Daoy (cell line): ENCODE measurements at places on chromosomes 13 and 19. TPM values are rescaled to one million over a fixed set of nuclear protein-coding genes. Genes with fewer than 3 reads are reported as not detected.

GRCh38 chr13:21741396-21741979, 70.6 kb downstream of the FGF9 start:
- no peak for DNase-seq

- no peak for DNase-seq
Observed at GRCh38 chr19:7272856-7273578, 21.2 kb downstream of the INSR start.

- DNase-seq, result no peak
Observed at GRCh38 chr13:36567485-36567884, 106.3 kb upstream of the SERTM1 start.

DNA sequence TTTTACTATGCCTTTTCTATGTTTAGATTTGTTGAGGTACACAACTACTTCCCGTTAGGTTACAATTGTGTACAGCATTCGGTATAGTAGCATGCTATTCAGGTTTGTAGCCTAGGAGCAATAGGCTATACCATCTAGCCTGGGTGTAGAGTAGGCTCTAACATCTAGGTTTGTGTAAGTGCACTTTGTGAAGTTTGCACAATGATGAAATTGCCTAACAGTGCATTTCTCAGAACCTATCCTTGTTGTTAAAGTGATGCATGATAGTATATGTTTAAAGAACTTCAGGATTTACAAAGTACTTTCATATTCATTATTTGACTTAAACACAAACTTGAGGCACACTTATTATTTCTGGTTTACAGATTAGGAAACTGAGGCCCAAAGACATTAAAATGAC, 11.5 kb upstream of the SERPINE3 start:
- no peak for DNase-seq

GRCh38 chr19:48616041-48616436, 1.2 kb upstream of the FAM83E start:
- DNase-seq, result no peak

DNA sequence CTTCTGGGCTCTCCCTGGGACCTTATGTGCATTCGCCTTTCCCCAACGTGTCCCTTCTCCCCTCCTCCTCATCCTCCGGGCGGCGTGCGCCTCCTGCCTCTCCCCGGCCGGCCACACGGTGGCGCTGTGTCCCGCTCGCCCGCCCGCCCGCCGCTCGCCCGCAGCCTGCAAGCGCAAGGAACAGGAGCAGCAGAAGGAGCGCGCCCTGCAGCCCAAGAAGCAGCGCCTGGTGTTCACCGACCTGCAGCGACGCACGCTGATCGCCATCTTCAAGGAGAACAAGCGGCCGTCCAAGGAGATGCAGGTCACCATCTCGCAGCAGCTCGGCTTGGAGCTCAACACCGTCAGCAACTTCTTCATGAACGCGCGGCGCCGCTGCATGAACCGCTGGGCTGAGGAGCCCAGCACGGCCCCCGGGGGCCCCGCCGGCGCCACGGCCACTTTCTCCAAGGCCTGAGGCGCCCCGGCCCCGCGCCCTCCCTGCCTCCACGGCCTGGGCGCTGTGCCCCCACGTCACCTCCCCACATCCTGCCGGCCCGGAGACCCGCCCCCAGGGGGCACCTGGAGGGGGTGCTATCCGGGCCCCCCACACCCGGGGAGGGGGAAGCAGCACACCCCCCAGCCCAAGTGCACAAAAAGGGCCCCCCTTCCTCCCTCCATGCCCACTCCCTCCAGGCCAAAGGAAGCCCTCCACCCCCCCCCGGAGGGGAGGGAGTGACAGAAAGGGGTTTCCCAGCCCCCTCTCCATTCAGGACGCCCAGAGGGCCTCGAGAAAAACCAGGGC, 21.9 kb downstream of the ONECUT3 start:
- DNase-seq, result no peak

DNA sequence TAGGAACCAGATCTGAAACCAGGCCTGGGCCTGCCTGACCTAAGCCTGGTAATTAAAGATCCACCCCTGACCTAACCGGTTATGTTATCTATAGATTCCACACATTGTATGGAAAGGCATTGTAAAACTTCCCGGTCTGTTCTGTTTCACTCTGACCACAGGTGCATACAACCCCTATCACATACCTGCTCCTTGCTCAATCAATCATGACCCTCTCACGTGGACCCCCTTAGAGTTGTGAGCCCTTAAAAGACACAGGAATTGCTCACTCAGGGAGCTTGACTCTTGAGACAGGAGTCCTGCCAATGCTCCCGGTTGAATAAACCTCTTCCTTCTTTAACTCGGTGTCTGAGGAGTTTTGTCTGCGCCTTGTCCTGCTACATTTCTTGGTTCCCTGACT, 27.3 kb upstream of the ZNF562 start:
- no peak for DNase-seq

- no peak for DNase-seq
Observed at GRCh38 chr19:1267477-1268225, 1.5 kb upstream of the CIRBP start.

- peak; percentile 82 for DNase-seq
Observed at GRCh38 chr13:102128216-102128810, 273.5 kb downstream of the FGF14 start.

Gene CILP2
- total RNA-seq, result 0.40 and 1.0 TPM in 2 replicates

- DNase-seq, result no peak
Observed at GRCh38 chr19:29476528-29476927, 49.3 kb upstream of the VSTM2B start.

GRCh38 chr13:28137596-28137995, 749 bp upstream of the PAN3 start:
- no peak for DNase-seq

DNA sequence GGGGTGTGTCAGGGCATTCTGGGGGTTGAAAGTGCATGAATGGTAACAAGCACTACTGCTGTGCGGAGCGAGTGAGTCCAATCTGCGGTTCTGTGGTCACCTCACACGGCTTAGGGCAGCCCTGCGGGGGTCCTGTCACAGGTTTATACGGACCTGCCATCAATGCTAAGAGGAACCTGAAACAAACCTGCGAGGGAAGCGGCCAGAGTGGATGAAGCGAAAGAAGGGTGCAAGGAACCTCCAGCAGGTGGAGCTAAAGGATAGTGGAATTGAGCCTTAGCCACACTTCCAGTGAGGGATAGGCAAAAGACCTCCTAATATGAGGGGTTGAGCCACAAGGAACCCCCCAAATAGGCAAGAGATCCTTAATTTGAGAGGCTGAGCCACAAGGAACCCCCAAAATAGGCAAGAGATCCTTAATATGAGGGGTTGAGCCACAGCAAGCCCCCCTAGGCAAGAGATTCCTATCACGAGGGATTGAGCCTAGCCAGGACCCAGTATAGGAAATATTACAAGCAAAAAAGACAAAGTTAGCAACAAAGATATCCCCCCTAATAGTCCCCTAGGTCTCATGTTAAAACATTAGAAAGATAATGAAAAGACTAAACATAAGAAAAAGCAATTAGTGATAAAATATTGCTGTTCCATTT, 6.3 kb upstream of the ZNF69 start:
- DNase-seq, result peak; percentile 68

DNA sequence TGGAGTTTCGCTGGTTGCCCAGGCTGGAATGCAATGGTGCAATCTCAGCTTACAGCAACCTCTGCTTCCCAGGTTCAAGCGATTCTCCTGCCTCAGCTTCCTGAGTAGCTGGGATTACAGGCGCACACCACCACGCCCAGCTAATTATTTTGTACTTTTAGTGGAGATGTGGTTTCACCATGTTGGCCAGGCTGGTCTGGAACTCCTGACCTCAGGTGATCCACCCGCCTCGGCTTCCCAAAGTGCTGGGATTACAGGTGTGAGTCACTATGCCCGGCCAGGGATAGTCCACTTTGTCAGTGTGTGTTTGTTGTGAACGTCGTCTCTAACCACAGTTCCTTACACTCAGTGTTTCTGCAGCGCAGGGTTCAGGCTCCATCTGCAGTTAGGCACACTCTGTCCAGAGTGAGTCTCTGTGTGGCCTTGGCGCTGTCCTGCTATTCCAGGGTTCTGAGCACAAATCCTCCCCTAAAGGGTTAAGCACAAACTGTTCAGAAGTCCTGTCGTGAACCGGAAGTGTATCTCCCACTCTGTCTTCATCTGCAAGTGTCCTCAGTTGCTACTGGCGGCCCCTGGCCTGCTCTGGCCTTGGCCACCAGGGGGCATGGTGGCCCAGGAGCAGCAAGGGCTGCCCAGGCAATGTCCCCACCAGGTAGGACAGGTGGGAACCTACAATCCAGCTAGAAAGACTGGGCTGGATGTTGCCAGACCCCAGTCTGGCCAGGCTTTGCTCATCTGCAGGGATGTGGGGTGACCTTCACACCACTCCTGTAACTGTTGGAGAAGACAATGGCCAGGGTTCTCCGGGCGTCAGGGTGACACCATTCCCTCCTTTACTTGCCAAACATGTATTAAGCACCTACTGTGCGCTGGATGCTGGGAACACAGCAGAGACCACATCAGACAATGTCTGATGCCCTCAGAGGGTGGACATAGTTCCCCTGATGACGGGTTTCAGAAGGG, 38.8 kb upstream of the GATAD2A start:
- peak; percentile 76 for DNase-seq

Gene SYNGR4
- total RNA-seq, result not detected in 2 replicates

GRCh38 chr13:72823081-72823480, 41.1 kb downstream of the PIBF1 start:
- no peak for DNase-seq

- no peak for DNase-seq
Observed at GRCh38 chr19:3338541-3339181, 27.7 kb upstream of the NFIC start.

Gene ZNF560
- 4.6 and 5.5 TPM in 2 replicates for total RNA-seq

DNA sequence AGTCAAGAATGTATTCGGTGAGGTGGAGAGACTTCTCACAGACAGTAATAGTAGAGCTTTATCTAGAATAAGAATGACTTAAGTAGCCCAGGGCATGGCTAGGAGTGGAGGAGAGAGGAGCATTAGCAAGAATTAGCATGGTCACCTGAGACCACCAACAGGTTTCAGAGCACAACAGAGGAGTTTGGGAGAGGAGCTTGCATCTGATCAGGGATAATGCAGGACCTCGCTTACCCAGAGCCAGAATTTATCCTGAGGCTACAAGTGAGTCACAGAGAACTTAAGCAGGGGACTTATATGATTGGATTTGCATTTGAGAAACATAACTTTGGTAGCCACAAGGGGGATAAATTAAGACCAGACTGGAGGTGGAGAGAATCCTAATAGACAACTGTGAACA, 102.1 kb upstream of the FNDC3A start:
- peak; percentile 32 for DNase-seq

GRCh38 chr13:73989244-73989843, 144.9 kb downstream of the KLF12 start:
- no peak for DNase-seq

DNA sequence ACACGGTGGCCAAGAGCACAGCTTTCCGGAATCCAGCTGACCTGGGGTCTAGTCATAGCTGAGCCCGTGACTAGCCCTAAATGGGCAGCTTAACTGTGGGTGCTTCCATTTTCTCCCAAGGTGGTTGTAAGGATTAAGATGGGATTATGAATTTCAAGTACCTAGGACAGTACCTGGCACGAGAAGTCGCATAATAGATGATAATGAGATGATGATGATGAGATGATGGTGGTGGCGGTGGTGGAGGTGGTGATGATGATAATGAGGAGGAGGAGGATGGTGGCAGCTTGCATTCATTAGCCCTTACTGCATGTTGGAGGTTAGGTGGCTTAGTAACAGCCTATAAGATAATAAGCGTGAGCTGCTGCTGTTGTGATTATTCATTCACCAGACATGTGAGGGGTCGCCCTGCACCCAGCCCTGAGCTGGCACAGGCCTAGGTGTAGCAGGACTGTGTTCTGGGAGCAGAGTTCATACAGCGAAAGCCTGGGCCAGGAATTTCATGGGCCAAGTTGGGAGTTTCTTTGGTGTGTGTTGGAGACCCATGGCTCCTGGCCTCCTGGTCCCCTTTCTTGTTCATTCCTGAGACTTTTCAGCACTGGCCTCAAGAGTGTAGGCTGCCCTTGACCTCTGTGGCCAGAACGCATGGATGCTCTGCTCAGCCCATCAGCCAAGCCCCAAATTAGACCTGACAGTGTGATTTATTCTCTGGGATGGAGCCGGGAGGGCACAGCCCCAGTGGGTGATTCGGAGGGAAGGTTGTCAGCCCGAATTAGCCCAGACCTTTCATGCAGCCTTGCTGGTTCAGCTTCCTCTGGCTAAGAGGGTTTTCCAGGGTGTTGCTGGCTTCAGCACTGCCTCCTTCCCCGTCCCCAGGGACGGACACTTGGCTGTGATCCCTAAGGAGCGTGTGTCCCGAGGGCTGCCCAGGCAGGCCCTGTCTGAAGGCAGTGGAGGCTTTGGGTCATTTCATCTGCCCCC, 128.8 kb downstream of the SIPA1L3 start:
- peak; percentile 74 for DNase-seq

Gene ANKLE1
- 1.6 and 2.3 TPM in 2 replicates for total RNA-seq

- DNase-seq, result no peak
Observed at GRCh38 chr19:41296433-41296871, 13.5 kb upstream of the CCDC97 start.

DNA sequence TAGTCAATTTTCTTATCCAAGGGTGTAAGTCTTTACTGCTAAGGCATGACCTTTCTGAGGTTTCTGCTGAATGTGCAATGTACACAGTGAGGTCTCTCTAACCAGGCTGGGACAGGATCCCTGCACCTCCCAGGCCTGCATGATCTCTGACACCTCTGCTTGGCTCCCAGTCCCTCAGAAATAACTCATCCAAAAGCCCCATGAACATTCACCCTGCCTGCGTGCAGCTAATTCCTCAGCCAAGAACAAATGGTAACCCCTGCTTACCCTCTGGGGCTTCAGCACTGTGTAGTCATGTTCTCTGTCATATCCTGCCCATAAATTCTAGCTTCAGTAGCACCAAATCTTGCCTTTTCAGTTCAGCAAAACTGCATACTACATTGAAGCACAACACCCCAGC, 1146.3 kb upstream of the MIR17HG start:
- DNase-seq, result no peak

Gene LRRC4B
- 1.8 and 5.6 TPM in 2 replicates for total RNA-seq

DNA sequence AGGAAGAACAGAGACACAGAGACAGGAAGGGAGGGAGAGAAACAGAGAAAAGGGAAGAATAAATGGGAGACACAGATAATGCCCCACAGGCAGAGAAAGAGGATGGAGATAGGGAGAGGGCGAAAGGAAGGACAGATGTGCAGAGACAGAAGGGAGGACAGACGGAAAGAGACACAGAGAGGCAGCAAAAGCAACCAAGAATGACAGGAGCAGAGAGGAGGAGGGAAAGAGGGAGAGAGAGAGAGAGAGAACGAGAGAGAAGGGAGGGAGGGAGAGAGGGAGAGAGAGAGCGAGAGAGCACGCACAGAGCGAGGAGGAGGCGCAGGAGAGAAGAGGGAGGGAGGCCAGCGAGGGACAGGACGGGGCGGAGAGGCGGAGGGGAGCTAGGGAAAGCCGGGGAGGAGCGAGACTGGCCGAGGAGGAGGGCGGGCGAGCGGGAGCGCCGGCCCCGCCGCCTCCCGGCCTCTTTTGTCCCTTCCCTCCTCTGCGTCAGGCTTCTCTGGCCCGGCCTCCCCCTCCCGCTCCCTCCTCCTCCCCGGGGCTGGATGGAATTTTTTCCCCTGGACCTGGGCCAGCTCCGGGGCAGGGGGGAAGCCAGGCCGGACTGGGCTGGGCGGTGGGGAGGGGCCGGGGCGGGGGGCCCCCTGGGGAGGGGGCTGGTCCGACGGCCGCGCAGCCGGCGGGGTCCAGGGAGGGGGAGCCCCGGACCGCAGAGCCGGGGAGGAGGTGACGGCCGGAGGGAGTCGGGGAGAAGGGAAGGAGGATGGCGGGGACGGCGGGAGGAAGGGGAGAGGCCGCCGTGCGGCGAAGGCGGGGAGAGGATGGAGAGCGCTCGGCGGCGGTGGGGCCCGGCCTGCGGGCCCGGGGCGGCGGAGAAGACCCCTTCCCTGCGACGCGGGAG, 4.2 kb upstream of the SPACA6 start:
- DNase-seq, result peak; percentile 96

- DNase-seq, result peak; percentile 66
Observed at GRCh38 chr13:98653463-98653985, 76.6 kb upstream of the STK24 start.

GRCh38 chr19:55304279-55304978, 20.6 kb downstream of the BRSK1 start:
- peak; percentile 52 for DNase-seq
